Activated gamma-delta T cell treated with Interleukin-2 at 50 U/mL for 16 hours (primary cell): ENCODE measurements at places on chromosomes 16 and 17.

DNA sequence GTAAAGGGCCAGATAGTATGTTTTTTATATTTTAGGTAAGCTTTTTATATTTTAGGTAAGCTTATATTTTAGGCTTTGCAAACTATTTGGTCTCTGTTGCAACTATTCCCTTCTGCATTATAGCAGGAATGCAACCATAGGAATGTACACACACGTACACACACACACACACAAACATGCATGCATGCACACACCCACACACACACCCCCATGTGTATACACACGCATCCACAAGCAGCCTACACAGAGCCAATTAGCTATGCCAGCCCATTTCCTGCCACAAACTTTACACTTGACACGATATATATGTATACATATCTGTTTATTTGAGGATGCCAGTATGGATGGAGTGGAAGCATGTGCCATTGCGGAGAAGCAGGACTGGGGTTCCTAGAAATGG lies 7.5 kb upstream of the TRPV3 start:
- DNase-seq = no peak

DNA sequence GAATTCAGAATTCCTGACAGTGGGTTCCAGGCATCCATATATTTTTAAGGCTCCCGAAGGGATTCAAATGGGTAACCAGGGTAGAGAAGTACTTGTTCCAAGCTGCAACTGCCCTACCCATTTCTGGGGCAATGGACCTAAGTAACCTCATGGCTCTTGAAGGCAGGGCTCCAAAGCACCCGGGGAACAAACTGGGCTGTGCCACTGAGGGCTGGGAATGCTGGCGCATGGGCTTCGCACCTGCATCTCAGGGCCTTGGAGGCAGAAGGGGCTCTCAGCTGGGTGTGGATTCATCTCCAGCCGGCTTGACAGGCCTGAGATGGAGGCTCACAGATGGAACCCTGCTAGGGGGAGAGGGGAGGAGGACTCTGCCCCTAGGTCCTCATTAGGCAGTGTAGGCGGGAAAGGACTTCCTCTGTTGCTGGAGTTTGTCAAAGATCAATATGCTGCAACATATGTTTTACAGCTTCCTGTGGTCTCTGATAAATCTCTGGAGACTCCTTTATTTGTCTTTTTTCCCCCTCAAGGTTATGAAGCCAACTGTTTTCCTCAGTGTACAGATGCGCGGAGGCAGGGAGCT lies 232.3 kb upstream of the NLRP1 start:
- DNase-seq = no peak

GRCh38 chr17:76527430-76528111 lies 9.9 kb downstream of the CYGB start:
- peak; percentile 63 for DNase-seq

- peak; percentile 83 for DNase-seq
These were observed at the start of gene SPAG9 for GRCh38 chr17:51120739-51121619. Gene SPAG9 (minus strand): TSS chr17:51120868. CDS start chr17:51120656, 212 bp downstream.

- no peak for DNase-seq
These were observed 123.0 kb downstream of the MSI2 start for GRCh38 chr17:57379237-57379894.

DNA sequence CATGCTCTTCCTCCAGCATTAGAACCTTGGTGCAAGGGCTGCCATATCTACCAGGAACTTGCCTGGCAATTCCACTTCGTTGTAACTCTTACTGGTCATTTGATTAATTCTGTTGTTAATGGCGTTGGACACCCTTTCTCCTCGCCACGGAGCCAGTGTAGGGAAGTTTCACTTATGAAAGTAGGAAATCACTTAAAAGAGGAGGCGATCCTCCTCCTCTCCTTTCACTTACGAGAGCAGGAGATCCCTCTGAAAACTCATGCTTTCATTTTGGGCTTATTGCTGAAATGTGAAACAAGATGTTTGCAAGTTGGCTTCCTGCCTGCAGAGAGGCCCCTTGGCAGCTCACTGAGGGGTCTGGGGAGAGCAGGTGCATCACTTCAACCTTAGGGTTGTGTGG lies 226.0 kb downstream of the SNX29 start:
- DNase-seq = no peak

DNA sequence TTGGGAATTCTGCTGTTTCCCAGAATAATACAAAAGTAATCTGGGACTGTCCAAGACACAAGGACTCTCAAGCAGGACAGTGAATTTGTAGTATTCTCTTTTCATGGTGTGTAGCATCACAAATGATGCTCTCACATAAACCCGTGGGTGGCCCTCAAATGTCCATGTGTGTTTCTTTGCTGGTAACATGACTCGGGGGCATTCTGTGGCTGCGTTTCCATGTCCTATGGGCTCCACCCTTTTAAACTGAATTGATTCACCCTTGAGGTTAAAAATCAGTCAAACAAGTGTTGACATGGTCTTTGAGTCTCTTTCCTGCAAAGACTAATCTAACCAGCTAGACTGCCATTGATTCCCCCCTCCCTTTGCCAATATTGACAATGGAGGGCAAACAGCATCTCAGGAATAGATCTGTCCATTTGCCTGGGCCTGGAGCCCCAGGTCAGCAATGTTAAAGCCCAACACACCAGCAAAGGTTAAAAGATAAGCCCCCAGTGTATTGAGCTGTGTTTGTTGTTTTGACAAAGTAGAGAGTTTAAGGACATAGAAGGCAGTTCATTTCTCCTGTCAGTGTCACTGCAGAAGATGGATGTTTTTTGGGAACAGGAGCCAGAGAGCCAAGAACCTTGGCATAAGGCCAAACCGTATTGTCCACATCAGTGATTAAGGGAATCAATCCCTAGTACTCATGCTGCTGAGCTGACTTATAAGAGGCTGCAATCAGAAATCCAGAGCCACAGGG lies 117.1 kb upstream of the COX10 start:
- no peak for DNase-seq

DNA sequence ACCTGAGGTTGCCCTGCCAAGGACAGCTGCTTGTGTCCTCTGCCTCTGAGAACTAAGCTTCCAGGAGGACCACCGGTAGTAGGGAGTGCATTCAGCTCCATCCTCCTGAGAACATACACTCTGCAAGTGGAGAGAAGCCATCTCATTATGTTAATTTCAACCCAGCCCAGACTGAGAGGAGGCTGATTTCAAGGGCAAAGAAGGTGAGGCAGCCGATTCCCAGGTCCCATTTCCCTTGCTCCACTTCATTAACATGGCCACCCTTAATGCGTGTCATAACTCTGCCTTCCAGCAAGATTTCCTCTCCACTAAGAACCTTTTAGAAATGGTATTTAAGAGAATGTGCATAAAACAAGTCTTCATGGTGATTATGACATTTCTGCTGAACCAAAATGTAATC lies 72.5 kb downstream of the CDH13 start:
- DNase-seq = no peak

DNA sequence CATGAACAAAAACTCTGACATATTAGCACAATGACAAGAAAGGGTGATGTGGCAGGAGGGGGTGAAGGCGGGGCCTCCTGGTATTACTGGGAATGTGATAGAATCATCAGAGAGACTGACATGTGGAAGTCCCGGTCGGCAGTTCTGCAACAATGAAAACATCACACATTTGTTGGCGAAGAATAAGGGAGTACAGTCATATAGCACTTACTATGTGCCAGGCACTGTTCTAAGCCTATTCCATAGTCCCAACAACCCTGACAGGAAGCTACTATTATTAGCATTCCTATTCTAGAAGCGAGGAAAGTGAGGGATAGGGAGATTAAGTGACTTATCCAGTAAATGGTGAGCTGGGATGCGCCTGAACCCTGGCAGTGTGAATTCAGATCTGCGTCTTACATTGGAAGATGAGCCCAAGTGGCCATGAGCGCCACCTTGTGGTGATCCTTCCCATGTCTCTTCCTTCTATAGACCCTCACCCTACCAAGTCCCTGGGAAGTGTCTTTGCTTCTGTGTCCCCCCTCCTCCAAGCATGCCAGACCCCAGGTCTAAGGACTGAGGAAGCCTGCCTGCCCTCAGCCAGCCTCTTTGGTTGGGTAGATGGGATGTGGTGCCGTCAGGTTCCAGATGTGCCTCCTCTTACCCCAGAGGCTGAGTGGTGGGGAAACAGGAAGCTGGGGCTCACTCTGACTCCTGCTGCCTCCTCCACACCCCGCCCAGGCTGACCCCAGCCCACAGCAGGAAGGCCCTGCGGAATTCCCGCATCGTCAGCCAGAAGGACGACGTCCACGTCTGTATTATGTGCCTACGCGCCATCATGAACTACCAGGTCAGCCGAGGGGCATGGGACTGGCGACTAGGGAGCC lies 14.0 kb downstream of the FMNL1 start:
- peak; percentile 81 for DNase-seq

GRCh38 chr17:74935585-74936469 lies at the start of gene OTOP3:
Gene OTOP3 (plus strand): TSS chr17:74935898. CDS start chr17:74935922, 24 bp downstream.
- DNase-seq = no peak

DNA sequence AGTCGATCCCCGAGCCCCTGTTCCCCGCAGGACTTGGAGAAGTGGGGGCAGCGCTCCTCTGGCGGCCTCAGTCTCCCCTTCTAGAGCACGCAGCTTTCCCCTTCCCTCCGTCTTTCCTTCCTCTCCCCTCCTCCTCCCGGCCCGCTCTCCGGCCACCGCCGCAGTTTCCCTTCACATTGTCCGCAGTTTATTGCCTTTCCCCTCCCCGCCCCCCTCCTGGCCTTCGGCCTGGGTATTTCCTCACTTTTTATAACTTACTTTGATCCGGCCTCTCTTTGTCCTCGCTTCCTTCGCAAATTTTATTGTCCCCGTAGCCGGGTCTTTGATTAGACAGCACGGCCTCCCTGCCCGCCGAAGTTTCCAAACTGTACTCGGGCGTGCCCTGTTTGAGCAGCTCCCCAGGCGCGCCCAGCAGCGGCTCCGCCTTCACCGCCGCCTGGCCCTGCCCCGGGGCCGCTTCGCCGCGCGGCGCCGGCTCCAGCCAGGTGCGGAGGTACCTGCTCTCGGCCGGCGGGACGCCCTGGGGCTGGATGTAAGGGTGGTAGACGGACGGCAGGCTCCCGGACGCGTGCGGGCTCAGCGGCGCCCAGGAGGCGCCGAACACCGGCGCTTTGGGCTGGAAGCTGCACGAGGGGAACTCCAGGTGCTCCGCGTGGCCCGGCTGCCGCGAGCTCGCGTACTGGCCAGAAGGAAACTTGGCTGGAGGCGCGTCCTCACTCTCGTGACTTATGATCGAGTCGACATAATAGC lies 488 bp downstream of the HOXB9 start:
- DNase-seq = no peak

GRCh38 chr16:81647527-81647926 lies 131.6 kb upstream of the PLCG2 start:
- DNase-seq = no peak

GRCh38 chr16:74774223-74775139 lies at the start of gene FA2H:
Gene FA2H (minus strand): TSS chr16:74774820. CDS start chr16:74774755, 65 bp downstream.
- peak; percentile 51 for DNase-seq

- no peak for DNase-seq
These were observed 655 bp downstream of the HIRIP3 start for GRCh38 chr16:29994600-29995323.

DNA sequence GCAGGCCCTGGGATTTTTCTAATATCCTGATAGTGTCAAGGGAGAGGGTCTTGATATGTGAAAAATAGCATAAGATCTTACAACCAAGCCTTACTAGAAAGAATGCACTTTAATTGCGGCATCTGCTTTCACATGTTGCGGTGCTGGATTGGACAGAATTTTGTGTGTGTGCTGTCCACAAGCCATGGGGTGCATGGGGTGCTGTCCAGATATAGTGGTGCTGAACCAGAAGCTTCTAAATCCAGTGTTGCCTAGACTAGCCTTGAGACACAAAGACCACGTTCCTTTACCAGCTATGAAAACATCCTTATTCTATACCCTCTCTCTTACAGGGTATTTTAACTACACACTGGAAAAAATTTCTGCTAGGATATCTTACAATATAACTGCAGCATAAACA lies 244.0 kb downstream of the TMEM114 start:
- no peak for DNase-seq

GRCh38 chr17:44216694-44217093 lies 2.8 kb downstream of the UBTF start:
- DNase-seq = no peak

- no peak for DNase-seq
These were observed 4.3 kb downstream of the ATP1B2 start for GRCh38 chr17:7654832-7655540.

- no peak for DNase-seq
These were observed 8.7 kb upstream of the IL4R start for GRCh38 chr16:27304881-27305745.

GRCh38 chr17:67830440-67830839 lies 5.1 kb downstream of the BPTF start:
- no peak for DNase-seq

- DNase-seq = no peak
These were observed 5.6 kb downstream of the TRIM65 start for GRCh38 chr17:75891022-75891604.

DNA sequence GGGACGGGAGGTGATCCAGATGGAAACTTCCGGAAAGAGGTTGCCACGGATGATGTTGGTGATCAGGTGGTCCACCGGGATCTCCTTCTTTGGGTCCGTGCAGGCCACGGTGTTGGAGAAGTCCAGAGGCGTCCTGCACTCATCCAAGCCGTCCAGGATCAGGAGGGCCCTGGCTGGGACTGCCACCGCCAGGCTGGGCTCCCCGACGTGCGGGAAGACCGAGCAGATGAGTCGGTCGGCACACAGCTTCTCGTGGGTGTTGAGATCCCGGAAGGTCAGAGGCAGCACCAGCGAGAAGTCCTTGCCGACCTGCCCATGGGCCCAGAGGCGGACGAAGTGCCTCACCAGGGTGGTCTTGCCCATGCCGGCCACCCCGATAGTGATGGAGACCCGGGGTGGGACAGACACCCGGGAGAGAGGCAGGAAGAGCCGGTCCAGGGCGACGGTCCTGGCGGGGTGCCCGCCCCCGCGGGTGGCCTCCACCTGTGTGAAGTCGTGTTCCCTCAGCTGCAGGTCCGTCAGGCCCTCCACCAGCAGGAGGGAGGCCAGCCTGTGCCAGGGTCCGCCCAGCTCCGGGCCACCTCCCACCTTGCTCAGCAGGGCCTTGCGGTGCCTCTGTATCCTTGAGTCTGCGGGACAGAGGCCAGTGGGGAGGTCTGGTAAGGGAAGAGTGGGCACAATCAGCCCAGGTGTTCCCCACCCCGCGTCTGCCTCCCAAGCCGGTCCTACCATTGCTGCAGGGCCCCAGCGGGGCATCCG lies 12.9 kb downstream of the NLRC3 start:
- DNase-seq = no peak

GRCh38 chr16:55393991-55394390 lies 70.0 kb downstream of the IRX6 start:
- DNase-seq = no peak

DNA sequence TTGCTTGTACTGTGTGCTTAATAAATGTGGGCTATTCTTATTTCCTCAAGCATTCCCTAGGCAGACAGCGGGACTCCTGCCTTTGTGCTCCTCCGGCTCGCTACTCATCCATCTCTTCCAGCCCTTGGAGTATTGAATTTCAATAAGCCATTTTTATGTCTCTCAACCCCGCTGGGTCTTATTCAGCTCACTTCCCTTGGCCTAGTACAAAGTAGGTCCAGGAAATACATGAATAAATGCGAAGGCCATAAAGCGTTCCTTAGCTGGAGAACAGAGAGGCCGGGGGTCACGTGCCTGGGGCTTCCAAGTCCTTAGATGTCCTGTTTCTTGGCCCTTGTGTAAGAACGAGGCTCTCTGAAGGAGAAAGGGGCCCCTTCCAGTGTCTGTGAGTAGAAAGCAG lies 236.7 kb upstream of the ASIC2 start:
- no peak for DNase-seq

- DNase-seq = no peak
These were observed 28.3 kb downstream of the TBCD start for GRCh38 chr17:82780195-82780594.

- peak; percentile 21 for DNase-seq
These were observed 10.3 kb downstream of the ITGAX start for GRCh38 chr16:31365131-31365865.
